Omental fat pad (tissue), 4 donors: ENCODE measurements at places on chromosomes 6 and 20.

DNA sequence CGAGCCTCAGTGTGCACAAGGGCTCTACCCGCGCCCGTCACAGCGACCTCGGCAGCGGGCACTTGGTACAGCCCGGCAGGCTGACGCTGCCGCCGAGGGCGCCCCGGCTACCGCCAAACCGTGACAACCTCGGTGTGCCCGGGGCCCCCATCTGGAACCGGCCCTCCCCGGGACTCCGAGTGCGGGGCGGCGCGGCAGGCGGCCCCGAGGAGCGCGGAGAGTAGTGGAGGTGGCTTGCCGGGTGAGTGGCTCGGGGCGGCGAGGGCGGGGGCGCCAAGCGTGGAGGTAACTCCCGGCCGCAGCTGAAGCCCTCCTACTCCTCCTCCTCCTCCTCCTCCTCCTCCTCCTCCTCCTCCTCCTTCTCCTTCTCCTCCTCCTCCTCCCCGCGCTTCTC, at the start of gene ISM1:
Gene ISM1 (plus strand): TSS at position 371 of the 394 bp plus-strand sequence. CDS start 503 bp downstream, outside the sequence.
- no peak for DNase-seq

DNA sequence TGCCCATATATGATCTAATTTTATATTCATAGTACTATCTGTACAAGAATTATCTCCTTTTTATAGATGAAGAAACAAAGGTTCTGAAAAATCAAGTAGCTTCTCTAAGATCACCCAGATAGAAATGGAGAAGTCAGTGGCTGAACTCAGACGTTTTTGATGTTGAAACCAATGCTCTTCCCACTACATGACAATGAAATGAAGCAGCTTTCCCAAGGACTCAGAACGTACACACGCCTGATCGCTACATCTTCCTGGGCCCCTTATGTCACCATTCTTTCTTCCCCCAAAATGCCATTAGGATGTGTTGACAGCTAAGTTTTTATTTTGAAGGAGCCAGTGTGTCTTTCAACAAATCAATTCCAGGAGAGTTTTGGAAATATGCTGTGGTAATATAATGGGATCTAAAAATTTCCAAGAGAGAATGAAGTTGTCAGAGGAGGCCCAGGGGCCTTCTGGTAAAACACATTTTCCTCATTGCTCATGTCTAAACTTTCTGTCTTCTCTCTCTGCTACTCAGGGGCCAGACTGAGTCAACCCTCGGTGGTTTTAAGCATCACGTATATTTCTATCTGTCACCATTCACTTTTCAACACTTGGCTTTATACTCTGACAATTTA, 98.1 kb upstream of the COL21A1 start:
- DNase-seq = no peak

DNA sequence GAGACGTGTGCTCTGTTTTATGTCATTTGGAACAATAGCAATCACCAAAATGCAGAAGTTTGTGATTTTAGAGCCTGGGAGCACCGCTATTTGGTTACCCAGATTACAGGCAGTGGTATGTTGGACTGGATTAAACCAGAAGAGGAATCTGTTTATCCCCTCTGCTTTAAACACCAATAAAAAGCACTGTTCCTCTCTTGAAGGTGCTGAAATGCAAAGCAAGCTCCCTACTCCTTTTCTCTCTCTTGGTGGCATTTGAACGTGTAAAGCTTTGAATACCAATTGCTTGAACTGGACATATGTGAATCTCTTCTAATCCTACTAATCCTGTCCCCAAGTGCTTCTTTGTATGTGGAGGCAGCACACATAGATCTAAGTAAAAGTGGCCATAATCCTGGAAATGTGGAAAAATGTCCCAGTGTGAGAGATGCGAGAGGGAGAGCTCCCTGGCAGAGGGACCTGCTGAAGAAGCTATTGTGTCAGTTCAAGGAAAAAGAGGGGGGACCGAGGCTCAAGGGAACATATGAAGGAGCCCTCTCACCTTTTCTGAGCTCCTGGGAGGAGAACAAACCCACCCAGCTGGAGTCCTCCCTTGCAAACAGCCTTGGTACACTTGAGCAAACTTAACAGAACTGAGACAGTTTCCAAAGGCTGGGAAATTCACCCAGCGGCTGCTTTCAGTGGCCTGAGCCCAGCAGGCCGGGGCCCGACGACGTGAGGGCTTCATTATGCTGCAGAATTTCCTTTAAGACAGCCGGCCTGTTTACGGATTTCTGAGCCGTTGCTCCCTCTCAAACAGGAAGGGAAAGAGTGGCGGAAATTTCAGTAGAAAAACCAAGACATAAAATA, 18.8 kb upstream of the OLIG3 start:
- no peak for DNase-seq

- DNase-seq = no peak
Measured at GRCh38 chr6:56649053-56649769, 6.5 kb upstream of the DST start.

- DNase-seq = no peak
Measured at GRCh38 chr6:38323216-38323615, 316.5 kb downstream of the BTBD9 start.

DNA sequence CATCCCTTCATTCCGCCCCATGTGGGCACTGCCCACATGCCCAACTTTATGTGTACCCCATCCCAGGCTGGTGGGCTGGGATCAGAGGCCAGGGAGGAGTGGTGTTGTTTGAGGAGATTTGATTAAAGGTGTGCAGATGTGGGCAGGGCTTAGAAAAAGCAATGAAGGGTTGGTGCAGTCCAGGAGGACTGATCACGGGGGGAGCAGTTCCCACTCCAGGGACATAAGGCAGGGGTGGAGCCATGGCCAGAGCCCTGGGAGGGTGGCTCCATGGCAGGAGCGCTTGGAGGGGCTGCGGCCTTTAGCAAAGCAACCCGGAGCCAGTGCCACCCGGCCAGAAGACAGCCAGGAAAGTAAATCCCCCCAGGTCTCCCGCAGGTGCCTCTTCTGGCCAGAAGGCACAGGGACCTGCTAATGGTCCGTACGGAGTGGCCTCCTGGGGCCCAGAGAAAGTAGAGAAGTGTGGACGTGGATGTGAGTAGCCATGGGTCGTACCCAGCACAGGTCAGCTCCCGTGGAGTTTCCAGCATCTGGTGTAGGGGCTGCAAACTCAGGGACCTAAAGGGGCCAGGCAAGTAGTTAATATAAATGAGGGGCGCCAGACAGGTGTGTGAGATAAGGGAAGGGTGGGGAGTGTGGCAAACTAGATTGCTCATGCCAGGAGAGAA, 62.1 kb upstream of the APCDD1L start:
- no peak for DNase-seq

DNA sequence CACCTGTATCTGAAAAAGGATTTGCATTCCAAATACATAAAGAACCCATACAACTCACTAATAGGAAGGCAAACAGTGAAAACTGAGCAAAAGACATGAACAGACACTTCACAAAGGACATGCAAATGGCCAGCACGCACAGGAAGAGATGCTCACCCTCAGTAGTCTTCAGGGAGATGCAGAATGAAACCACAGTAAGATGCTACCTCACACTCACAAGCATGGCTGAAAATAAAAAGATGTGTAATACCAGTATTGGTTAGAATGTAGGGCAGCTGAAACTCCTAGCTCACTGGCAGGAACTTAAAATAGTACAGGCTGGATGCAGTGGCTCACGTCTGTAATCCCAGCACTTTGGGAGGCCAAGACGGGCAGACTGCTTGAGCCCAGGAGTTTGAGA, 64.6 kb downstream of the SNX5 start:
- no peak for DNase-seq

DNA sequence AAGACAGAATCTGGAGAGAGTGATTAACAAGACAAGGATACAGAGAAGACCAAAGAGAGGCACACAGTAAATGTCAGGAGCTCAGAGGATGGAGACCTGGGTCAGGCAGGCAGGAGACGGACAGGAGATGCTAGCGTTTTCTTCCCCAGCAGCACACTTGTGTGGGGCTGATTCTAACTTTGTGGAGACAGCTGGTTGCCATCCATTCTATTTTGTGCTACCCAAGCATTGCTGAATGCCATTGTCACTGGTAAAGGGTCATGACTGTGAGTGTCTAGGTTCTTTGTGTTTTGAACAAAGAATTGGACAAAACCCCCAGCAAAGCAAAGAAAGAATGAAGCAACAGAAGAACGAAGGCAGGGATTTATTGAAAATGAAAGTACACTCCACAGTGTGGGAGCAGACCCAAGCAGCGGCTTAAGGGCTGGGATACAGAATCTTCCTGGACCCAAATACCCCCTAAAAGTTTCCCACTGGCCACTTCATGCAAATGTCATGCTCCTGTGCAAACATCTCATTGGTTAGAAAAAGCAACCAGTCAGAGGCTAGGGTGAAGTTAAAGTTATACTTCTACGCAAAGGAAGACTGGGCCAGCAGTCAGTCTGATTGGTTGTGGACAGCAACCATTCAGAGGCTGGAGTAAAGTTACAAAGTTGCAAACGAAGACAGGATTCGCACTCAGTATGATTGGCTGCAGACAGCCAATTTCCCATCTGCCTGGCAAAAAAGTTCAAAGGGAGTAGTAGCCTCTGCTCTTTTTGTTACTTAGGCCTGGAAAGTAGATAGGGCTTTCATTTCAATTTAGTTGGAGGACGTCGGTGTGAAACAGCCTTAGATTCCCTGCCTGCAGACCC, 17.5 kb downstream of the PTK7 start:
- no peak for DNase-seq

GRCh38 chr6:78861509-78861908, 5.8 kb upstream of the IRAK1BP1 start:
- DNase-seq = no peak

DNA sequence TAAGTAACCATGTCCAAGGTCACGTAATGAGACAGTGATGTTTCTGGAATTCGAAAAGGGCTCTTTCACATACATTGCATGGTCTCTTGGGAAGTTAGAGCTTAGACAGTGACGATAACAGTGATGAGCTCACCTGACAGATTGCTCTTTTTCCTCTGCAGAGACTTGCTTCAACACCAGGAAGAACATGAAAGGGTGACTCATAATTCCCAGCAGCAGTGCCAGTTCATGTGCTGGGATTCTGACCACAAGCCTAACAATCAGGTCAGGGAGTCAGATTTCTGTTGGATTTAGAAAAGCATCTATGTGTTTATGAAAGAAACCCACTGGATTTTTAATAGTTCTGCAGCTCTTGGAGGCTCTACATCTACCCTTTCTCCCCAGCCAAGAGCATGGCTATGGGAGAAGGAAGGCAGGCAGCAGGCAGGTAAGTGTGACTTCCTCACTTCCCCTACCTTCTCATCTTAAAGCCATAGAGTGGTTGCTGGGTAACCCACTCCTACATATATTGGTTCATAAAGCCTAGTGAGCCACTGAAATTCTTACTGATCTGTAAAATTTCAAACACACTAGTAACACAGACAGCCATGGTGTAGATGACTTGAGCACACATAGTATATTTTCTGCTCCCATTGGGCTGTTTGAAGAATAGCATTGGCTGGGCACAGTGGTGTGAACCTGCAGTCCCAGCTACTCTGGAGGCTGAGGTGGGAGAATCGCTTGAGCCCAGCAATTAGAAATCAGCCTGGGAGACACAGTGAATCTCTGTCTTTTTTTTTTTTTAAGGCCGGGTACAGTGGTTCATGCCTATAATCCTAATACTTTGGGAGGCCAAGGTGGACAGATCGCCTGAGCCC, 44.4 kb upstream of the LOC128125822 start:
- no peak for DNase-seq

- no peak for DNase-seq
Measured at GRCh38 chr20:33233129-33233774, 2.5 kb upstream of the BPIFA1 start.

GRCh38 chr6:25017486-25017885, 81.7 kb upstream of the RIPOR2 start:
- no peak for DNase-seq

- DNase-seq = no peak
Measured at GRCh38 chr6:16496991-16497801, 258.8 kb downstream of the GMPR start.

DNA sequence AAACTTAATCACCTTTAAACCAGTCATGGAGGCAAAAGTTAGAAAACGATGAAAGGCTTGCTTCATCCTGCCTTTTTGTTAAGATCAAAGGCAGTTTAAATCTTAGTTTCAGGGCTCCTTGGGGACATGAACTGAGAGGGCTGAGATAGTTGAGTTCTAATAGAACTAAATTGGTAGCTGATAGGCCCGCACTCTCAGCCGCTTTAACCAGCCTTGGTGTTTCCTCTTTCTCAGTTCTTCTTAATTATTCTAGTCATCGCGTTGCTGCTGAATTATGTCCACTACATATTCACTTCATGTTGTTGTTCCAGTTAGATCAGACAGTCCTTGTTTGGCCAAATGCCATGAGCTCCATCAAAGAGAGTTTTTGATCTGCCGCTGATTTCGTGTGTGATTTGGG, 72.5 kb downstream of the ANKS1A start:
- DNase-seq = no peak

DNA sequence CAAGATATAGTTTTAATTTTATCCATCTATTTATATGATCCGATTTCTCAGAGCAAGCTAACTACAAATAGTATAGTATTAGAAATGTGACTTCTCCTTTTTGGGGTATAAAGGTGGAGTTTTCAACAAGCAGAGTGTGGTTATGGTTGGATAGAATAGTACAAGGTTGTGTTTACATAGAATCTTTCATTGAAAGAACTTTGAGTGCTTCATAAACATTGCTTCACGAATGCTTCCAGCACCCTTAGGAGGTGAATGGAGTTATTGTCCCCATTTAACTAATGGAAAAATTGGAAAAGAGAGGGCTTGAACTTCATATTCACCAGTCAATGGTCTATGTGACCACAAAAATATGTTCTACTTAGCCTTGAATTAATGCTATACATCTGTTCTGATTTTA, 134.1 kb upstream of the CITED2 start:
- DNase-seq = no peak

- DNase-seq = no peak
Measured at GRCh38 chr6:10411971-10412460, 2.9 kb downstream of the TFAP2A start.

DNA sequence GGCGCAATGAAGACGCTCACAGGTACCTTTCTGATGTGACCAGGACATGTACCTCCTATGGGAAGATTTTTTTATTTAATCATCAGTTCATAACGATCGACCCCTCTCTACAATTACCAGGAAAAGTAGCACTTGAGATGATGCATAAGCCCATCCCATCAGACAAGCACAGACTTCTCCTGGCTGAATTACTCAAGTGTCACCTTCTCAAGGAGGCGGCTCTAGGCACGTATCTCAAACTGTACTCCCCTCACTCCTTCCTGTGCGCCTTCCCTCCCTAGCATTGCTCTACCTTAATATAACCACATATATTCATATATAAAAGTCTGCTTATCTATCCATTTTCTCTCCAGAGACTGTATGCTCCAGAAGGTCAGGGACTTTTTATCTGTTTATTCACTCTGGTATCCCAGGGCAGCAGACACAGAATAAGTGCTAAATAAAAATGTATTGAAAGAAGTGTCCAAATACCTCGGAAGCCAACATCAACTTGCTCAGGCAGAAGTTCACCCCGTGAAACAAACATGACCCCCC, 71.5 kb downstream of the CNKSR3 start:
- no peak for DNase-seq

- no peak for DNase-seq
Measured at GRCh38 chr20:51463560-51463959, 79.0 kb downstream of the NFATC2 start.
